ENCODE measurements at places on chromosomes 16 and 17.

- no peak for DNase-seq
These were observed 21.8 kb downstream of the RAB11FIP4 start for GRCh38 chr17:31413081-31413799.

GRCh38 chr17:68060336-68060735 is 24.8 kb downstream of the KPNA2 start:
- DNase-seq: no peak

DNA sequence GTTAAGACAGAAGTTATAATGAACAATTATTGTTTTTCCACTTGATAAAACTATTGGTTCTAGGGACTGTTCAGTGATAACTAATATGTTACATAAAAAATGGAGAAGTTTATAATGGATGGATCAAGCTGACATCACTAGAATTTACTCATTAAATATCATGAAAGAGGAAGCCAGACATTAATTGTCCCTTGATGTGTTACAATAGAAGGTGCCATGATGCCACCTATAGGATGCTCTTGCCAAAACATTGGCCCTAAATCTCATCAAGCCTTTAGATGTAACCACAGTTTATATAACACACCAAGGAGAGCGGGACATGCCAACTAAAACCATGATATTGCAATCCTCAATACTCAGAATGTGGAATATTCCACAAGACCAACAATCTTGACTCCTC is 147.9 kb upstream of the MON1B start:
- DNase-seq: no peak

DNA sequence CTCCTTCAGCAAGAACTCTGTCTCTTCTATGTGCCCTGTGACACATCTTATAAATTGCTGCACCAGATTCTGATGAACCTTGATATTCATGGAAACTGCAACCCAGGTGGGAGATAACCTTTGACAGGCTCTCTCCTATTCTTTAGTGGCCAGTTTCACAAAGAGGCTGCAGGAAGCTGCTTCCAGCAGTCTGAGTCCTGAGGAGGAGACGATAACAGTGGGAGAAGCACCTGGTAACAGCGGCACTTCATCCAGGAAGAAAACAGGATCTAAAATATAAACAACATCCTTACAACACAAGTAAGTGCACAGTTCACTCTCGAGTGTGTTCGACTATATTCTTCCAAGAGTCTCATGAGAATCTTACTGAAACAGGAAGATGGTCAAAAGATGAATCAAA is 180.1 kb downstream of the MAP2K6 start:
- DNase-seq: no peak

- DNase-seq: no peak
These were observed 1.1 kb downstream of the ACTG1 start for GRCh38 chr17:81511554-81511803.

GRCh38 chr16:69839240-69839688 is 77.1 kb downstream of the WWP2 start:
- DNase-seq: no peak

DNA sequence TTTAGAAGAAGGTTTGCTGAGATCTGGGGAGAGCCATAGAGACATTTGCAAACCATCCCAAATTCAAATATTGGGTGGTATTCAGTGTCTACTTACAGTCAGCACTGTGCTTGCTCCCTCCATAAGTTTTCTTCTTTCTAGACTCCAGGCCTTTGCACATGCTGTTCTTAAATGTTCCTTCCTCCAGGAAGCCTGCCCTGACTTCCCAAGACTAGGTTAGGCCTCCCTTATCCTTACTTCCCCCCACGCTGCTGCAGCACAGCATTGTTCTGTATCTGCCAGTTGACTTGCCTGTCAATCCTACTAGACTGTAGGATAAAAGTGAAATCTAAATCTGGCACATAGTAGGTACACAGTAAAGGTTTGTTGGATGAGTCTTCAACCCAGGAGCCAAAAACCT is 53.4 kb downstream of the ASIC2 start:
- no peak for DNase-seq

DNA sequence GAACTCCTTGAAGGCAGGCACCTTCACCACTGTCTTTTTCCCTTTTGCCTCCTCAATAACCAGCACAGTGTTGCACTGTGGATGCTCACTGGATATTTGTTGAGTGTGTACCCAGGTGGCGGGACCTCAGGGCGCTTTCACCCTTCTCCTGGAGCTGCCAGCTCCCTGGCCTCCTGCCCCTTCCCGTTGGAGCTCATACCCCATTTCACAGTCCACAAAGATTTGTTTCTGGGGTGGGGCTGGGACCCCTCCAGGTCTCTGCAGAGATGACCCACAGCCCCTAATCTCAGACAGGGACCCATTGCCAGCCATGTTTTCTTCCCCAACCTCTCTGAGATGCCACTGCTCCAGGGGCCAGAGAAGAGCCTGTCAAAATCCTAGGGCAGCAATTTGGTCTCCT is 12.4 kb downstream of the ALOX12B start:
- DNase-seq: no peak

DNA sequence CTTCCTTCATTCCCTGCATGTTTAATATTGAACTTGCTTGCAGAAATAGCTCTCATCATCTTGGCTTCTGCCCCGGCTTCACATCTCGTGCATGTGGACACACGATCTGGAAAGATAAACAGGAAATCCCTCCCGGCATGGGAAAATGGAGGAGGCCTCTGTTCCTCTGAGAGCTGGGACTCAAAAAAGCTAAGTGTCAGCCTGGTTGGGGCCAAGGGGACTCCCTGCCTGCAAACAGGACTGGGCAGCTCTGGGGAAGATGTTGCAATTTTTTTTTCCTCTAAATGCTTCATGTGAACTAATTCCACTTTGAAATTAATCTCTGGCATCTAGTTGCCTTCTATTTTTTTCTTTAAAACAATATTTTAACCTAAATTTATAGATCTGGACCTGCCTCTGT is 24.8 kb downstream of the ITPRIPL2 start:
- no peak for DNase-seq
